ENCODE measurements at places on chromosomes 6 and 20. TPM values are rescaled to one million over a fixed set of nuclear protein-coding genes. Genes with fewer than 3 reads are reported as not detected.

Gene BPI
- not detected for total RNA-seq

Gene SOX12
- total RNA-seq: 88.7 TPM

Gene BPIFA1
- not detected for total RNA-seq

GRCh38 chr6:34992376-34992775 is 103.3 kb downstream of the ANKS1A start:
- no peak for DNase-seq

Gene SLC22A2
- not detected for total RNA-seq

- no peak for DNase-seq
Measured at GRCh38 chr20:2315440-2315778, 19.6 kb downstream of the TGM3 start.

Gene MAN1A1
- total RNA-seq: 3.3 TPM

DNA sequence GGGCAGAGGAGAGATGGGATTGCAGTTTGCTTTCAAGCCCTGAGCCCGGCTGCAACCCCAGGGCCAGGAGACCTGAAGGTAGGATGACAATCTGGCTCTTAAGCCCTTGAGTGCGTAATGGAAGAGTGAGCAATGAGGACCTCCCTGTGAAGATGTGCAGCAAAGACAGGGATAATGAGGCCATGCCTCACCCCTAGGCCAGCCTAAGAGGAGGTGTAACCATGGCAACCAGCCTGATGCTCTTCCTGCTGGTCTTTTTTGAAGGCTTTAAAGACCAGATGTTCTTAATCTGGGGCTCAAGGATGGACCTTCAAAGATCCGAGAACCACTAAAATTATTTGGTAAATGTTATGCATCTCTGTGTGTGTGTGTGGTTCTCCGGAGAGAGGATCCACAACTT is 8.2 kb downstream of the ARHGAP40 start:
- DNase-seq: no peak

Gene OTOR
- total RNA-seq: not detected

Gene CYP24A1
- total RNA-seq: 0.93 TPM

Gene HLA-DQB1
- 0.23 TPM for total RNA-seq

DNA sequence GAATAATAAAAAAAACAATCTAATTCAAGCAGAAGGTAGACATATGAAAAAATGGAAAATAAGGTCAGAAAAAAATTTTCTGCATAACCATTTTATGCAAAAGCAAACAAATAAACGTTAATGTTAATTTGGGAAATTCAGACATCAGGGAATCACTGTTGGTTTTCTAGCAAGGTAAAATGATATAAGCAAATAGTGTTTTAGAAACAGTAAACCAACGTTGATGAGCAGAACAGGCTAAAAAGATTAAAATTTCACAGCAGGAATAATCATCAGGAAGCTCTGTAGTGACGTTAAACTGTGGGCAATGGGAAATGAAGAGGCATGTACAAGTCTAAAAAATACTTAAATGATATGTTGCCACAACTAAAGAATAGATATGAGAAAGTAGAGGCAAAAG is 54.5 kb upstream of the HMGCLL1 start:
- DNase-seq: no peak

GRCh38 chr6:169950558-169950957 is 199.1 kb downstream of the ERMARD start:
- DNase-seq: no peak

GRCh38 chr20:19691125-19691524 is 66.9 kb upstream of the RIN2 start:
- DNase-seq: no peak

DNA sequence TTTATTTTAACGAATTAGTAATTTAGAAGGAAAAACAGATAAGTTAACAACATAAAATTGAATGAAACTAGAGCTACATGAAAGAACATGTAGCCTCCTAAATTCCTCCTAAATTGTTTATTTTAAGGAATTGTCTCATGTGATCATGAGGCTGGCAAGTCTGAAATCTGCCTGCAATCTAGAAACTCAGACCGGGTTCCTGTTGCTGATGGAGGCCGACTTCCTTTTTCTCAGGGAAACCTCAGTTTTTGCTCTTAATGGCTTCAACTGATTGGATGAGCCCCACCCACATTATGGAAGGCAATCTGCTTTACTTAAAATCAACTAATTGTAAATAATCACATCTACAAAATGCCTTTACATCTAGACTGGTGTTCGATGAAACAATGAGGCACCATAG is 267.6 kb upstream of the PRND start:
- DNase-seq: no peak

DNA sequence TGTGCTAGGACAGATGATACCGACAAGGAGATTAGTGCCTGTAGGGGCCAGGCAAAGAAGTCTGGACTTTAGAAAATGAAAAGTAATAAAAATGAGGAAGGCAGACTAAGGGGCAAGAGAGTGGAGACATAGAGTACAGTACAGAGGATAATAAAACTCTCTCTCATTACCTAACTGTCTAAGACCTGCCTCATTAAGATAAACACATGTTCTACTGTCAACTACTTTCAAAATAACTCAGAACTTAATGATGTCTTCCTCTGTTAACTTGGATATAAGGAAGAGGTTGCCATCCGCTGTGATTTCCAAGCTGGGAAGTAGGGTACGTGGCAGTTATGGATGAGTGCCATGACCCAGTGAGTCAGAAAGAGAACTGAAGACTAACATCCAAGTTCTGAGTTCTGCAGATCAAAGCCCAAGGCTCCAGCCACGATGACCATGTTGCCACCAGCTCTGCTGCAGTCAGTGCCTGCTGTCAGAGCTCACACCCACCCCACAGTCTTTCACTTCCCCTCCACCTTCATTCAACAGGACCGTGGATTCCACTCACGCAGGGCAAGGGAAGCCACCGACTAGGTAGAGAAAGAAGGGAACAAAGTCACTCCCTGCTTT is 81.8 kb downstream of the KIF16B start:
- DNase-seq: no peak

Gene PXDC1
- total RNA-seq: 4.8 TPM

DNA sequence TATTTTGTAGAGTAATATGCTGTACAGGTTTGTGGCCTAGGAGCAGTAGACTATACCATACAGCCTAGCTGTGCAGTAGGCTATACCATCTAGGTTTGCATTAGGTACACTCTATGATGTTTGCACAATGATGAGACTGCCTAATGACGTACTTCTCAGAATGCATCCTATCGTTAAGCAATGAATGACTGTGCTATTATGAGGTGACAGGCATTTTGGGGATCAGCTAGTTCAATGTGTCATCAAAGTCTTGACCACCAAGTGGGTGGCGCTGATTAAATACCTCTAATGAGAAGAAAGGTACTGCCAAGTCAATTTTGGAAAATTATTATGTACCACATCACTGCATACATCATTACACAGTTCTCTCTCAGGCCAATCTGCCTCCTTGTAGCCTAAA is 190.2 kb downstream of the BACH2 start:
- no peak for DNase-seq

DNA sequence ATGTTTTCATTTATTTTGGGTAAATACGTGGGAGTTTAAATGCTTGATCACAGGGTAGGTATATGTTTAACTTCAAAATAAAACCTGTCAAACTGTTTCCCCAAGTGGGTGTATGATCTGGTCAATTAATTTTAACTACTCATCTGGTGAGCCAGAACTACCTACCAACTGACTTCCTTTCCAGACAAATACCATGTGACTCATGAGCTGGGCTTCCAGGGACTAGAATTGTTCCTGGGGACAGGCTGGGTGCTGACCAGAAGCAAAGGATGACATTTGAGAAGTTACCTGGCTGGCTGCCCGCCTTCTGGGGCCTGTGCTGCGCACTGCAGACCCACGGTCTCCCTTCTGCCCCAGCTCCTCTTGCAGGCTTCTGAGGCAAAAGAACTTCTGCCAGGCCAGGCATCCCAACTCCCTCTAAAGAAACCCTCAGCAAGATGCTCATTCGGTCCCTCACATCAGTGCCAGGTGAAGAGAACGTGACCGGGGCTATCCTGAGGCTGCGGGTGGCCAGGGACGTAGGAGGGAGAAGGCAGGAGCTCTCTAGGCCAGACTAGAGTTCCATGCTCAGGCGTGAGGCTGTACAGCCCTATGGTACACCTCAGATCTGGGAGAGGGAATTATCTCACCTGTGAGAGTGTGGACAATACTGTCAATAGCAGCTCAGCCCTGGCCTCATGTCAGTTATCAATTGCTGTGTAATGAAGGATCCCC is 103.6 kb downstream of the JPH2 start:
- DNase-seq: no peak

GRCh38 chr6:65113581-65113980 is 593.4 kb downstream of the EYS start:
- DNase-seq: no peak

DNA sequence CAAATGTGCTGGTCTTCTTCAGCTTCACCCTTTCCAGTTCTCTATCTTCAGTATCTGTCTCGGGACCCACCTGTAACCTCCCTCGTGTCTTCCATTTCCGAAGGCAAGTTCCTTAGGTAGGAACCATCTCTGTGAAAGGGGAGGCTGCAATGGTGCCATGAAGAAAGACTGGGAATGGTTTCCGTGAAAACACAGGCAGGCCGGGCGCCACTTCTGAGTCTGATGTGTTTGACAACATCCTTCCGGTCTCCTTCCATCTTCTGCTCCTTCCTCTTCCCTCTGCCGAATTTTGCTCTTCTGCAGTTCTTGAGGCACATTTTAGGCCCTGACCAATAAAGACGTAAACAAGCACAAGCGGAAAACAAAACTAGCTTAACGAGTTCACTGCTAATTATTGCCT is 328.0 kb downstream of the THBS2 start:
- no peak for DNase-seq

GRCh38 chr6:1703923-1704322 is 94.2 kb downstream of the FOXC1 start:
- no peak for DNase-seq

- no peak for DNase-seq
Measured at GRCh38 chr6:82331031-82331773, 32.4 kb upstream of the TPBG start.

DNA sequence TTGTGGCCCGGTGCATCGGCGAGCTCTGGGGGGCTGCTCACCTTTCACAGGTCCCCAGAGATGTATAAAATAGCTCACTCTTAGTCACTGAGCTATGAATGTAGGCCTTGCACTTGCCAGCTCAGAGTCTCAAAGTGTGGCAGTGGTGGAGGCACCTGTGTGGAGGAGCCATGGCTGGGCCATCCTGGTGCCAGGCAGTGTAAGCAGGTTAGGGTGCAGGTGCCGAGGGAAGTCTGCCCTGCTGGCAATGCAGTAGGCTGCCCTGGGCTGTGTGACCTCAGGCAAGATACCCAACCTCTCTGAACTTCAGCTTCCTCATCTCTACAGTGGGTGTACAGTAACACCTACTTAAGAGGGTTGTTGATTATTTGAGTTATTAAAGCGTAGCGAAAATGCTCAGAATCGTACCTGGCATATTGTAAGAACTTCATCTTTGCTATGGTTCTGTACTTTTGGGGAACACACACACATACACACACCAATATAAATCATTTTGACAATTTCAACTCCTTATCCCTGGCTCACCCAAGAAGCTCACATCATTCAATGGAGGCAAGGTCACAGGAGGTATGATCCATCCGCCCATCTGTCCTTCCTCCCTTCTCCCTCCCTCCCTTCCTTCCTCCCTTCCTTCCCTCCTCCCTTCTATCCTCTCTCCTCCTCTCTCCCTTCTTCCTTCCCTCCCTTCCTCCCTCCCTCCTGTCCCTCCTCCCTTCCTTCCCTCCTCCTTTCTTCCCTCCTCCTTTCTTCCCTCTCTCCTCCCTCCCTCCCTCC is 66.8 kb upstream of the STX16 start:
- no peak for DNase-seq

Gene CABLES2
- 25.2 TPM for total RNA-seq

GRCh38 chr20:1368448-1369199 is 24.2 kb downstream of the FKBP1A start:
- DNase-seq: no peak

DNA sequence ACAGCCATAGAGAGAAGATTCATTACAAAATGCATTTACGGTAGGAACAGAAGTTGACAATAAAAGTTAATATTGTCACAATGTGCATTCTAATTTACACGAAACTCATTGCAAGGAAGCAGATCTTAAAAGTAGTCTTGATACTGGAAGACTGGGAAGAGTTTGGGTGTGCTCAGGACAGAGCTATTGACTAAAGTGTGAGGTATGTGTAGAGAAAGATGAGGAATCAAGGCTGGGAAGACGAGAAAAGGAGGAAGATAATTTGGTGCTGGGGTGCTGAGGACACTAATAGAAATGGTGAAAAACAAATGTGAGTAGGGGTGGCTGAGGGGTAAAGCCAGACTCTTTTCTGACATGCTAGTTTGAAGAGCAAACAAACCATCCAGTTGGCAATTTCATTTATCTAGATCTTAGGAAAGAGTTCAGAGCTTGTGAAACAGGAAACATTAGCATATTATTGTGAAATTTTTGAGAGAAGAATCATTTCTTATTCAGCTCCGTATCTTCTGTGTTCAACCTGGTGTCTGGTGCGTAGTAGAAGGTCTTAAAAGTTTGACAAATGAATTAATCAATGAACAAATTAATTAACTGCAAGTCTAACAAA is 72.7 kb downstream of the ELOVL4 start:
- no peak for DNase-seq

- no peak for DNase-seq
Measured at GRCh38 chr6:81450180-81450579, 302.3 kb downstream of the TENT5A start.

- no peak for DNase-seq
Measured at GRCh38 chr6:101011186-101011585, 130.1 kb upstream of the ASCC3 start.

GRCh38 chr6:158408552-158409130 is 96.4 kb downstream of the TULP4 start:
- peak; percentile 12 for DNase-seq

GRCh38 chr6:44606504-44606903 is 219.0 kb downstream of the CDC5L start:
- DNase-seq: no peak

Gene MYB
- total RNA-seq: 6.8 TPM

- DNase-seq: no peak
Measured at GRCh38 chr6:15674690-15675386, 12.0 kb upstream of the DTNBP1 start.

Gene PTK6
- not detected for total RNA-seq

- DNase-seq: no peak
Measured at GRCh38 chr6:21931641-21932335, 338.2 kb downstream of the SOX4 start.

DNA sequence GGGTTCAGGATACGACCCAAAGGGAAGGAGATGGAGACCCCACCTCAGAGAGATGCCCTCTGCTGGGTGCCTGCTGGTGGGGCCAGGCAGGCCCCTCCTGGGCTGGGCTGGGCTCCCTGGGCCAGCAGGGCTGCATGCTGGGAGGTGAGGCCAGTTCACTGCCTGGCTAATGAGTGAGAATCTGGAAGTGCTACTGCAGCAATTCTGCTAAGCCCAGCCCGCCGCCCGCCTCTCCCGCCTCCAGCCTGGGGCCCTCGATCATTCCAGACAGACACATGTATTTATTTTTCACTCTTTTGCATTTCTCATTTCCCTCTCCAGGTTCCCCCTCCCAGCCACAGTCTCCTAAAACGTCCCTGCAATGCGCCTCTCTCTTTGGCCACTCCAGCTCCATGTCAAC is 79.6 kb downstream of the CDH22 start:
- DNase-seq: no peak

- DNase-seq: no peak
Measured at GRCh38 chr6:69422475-69422874, 374.3 kb downstream of the LMBRD1 start.

GRCh38 chr6:73644941-73645591 is 8.7 kb downstream of the SLC17A5 start:
- no peak for DNase-seq

All from neural crest cell (in vitro differentiated cells).